ENCODE measurements at places on chromosomes 5 and 9. TPM values are rescaled to one million over a fixed set of nuclear protein-coding genes. Genes with fewer than 3 reads are reported as not detected.

GRCh38 chr9:131092548-131093440, 3.5 kb upstream of the AIF1L start:
- no peak for DNase-seq

GRCh38 chr5:156698323-156698722, 151.8 kb upstream of the PPP1R2B start:
- no peak for DNase-seq

DNA sequence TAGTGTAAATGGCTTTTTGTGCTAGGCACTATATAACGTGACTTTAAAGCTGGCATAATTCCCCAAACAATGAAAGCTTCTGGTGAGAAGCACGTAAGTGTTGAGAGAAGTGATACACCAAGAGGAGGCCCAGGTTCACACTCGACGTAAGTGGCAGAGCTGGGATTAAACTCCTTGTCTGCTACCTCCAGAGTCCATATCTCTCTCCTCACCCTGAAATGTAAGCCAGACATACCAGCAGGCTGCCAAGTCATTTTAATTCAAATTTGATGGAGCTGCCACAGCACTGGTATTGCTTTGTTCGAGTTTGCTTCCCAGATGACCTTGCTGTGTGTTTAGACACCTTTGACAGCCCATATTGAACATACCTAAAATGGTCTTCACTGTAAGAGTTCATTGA, 319.7 kb downstream of the GLIS3 start:
- DNase-seq = no peak

WDR38 gene
- total RNA-seq = not detected

FOXI1 gene
- total RNA-seq = not detected

All from right cardiac atrium (tissue), 5 donors.